ENCODE measurements at places on chromosomes 7 and 10.
A peak's percentile ranks its signal among the peaks of the same experiment; 100 is the strongest.

DNA sequence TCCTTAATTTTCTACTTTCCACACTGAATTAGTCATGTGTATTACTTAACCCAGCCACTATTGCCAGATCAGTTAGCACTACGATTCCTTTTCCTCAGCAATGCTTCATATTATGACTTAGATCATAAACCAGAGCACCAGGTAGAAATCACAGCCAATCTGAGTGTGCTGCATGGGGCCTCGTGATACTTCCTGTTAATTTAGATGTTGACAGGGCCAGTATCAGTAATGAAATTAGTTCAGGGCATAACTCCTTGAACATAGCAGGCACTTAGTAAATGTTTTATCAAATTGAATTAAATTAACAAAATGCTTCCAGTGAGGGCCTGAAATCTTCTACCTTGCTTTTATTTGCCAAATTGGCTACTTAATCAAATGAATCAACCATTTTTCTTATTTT is 169.3 kb upstream of the LRGUK start:
- DNase-seq, result no peak

DNA sequence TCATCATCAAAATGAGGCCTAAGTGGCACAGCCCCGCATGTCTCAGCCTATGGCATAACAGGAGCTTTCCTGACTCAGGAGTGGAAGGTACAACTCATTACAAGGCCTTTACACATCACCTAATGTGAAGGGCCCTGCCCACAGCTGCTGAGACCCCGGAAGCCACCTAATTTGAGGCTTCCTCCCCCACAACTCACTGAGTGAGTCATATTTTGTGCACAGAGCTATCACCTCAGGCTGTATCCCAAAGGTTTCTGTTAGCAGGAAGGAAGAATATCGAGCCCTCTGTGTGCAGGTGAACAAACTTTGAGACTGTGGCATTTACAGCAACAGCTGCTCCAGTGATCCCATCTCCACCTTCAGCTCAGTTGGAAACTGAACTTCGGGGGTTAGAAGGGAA is 20.6 kb downstream of the HTR5A start:
- DNase-seq, result no peak

DNA sequence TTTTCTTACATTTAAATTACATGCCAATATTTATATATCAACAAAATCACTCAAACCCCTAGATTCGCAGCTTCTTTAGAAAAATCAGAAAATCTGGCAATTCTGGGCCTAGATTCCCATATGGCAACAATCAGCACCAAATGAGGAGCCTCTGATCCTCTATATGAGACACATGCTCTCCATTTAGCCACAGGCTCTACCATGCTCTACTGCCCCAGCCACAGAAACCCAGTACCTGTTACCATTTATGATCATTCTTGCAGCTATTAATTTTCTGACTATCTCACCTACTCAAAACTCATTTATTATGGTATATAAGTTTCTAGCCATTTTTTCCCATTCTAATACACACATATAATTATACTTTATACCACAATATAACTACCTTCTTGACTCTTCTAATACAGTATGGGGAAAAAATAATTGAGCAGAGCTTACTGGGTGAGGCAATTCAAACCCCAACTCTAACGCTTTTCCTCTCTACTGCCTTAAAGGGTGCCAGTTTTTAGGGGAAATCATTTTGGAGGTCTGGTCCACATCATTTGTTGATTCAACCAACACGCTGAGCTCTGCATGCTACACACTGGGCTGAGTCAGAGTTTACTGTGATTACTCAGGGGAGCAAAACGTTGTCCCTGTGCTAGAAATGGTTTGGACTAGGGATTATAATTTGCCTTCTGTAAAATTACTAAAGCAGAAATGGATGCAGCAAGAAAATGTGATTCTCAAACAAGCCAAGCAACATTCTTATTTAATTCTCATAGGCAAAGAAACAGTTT is 11.6 kb downstream of the PDLIM1 start:
- no peak for DNase-seq

DNA sequence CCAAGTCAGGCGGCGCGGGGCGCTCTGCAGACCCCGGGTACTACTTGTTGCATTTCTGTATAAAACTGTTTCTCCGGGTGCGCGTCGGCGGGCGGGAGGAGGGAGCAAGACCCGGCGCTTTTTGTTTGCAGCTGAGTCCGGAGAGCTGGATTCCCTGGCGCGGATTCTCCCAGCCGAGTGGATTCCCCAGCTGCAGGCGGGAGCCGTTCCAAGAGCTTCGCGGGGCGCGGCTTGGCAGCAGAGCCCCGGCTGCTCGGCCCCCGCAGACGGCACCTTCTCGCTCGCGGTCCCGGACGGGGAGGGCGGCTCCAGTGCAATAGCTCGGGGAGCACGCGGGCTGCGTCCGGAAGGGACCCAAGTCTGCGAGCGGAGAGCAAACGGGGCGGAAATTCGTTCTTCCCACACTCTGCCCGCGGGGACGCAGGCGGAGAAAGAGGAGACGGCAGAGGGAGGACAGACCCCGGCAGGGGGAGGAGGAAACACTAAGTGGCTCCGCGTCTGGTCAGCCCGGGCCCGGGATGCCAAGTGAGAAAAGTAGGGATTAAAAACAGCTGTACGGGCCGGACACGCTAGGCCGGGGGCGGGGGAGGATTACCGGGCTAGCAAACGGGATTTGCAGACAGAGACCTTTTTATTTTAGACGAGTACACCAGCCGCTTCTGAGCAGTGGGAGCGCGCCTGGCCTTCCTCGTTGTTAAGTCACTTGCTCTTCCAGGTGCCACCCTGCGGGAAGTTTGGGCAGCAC is at the start of gene TRIL:
TSS of gene TRIL (minus strand) at position 96 of the 745 bp plus-strand sequence. CDS start 284 bp downstream, outside the sequence.
- peak; percentile 10 for DNase-seq

Data from NCI-H2107 (cell line).